Uterus (tissue), 4 donors: ENCODE measurements at places on chromosomes 6 and 20. TPM values are rescaled to one million over a fixed set of nuclear protein-coding genes. Genes with fewer than 3 reads are reported as not detected.

Gene DAAM2
- total RNA-seq: 15.3 TPM

Gene EPB41L2
- total RNA-seq: 237 TPM

GRCh38 chr6:33195304-33196165 is 3.3 kb upstream of the COL11A2 start:
- H3K4me1 ChIP-seq: peaks cover 11% of the 10 kb centered on the region
- no peak overlapping the region for H3K4me3 ChIP-seq

GRCh38 chr6:145547594-145548335 is 187.6 kb downstream of the EPM2A start:
- H3K4me3 ChIP-seq: no peak overlapping the region
- no peak overlapping the region for H3K27ac ChIP-seq
- H3K36me3 ChIP-seq: no peaks in the 10 kb centered on the region
- no peaks in the 10 kb centered on the region for H3K27me3 ChIP-seq
- no peaks in the 10 kb centered on the region for H3K4me1 ChIP-seq

DNA sequence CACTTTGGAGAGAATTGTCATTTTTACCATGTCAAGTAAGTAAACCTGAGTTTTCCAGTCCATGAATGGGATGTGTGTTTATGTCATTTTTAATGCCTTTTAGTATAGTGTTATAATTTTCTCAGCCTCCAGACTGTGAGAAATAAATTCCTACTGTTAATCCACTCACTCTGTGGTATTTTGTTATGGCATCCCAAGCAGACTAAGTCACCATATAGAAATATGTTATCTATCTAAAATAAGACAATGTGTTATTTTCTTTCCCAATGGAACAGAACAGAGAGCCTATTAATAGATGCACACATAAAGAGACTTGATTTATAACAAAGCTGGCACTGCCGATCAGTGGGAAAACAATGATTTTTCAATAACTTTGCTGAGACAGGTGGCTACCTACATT is 70.2 kb upstream of the SLC4A11 start:
- no peaks in the 10 kb centered on the region for H3K27me3 ChIP-seq
- H3K36me3 ChIP-seq: no peaks in the 10 kb centered on the region
- H3K4me1 ChIP-seq: no peaks in the 10 kb centered on the region
